Colonic mucosa (tissue), 4 donors: ENCODE measurements at places on chromosomes 2 and 18. TPM values are rescaled to one million over a fixed set of nuclear protein-coding genes. Genes with fewer than 3 reads are reported as not detected.

Gene RTP5
- not detected for total RNA-seq

Gene ARMC9
- total RNA-seq = 17.2 TPM

Gene PCARE
- not detected for total RNA-seq

Gene MTIF2
- total RNA-seq = 49.9 TPM

Gene SCN3A
- 0.80 TPM for total RNA-seq

Gene C1QL2
- total RNA-seq = not detected

Gene MYO7B
- 159 TPM for total RNA-seq

Gene ADAM23
- total RNA-seq = 0.93 TPM

Gene ALLC
- not detected for total RNA-seq

Gene UGT1A6
- 5.5 TPM for total RNA-seq

Gene IL36RN
- total RNA-seq = not detected

Gene KCNG3
- total RNA-seq = 2.5 TPM

DNA sequence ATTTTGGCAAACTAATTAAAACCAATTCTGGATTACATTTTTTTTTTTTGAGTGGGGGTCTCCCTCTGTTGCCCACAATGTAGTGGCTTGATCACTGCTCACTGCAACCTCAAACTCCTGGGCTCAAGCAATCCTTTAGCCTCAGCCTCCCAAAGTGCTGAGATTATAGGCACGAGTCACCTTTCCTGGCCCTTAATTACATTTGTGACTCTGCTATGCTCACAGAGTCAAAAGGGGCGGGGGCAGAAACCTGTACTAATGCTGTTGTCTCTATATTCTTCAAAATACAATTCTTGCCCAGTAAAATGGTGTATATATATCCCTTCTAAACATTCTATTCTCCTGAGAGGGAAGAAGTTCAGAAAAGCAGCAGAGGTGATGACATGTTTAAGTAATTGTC, 23.2 kb downstream of the PRKD3 start:
- no peak for DNase-seq

GRCh38 chr18:79570266-79571201, 109.1 kb upstream of the CTDP1 start:
- DNase-seq = peak; percentile 16

DNA sequence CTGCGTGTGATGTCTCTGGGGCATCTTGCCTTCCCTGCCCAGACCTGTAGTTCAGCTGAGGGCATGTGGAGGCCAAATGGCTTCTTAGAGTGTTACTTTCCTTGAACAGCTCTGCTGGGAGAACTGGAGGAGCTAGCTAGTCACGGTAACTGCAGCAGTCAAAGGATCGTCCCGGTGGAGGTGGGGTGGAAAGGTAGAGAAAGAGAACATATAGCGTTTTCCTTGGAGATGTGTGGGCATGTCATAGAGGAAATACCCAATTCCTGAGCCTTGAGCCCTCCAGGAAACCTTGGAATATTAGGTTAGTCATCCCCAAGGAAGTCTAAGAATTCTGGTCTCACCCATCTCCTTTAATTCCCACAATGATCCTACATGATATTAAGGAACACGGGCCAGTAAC, 33.5 kb upstream of the IL37 start:
- no peak for DNase-seq

DNA sequence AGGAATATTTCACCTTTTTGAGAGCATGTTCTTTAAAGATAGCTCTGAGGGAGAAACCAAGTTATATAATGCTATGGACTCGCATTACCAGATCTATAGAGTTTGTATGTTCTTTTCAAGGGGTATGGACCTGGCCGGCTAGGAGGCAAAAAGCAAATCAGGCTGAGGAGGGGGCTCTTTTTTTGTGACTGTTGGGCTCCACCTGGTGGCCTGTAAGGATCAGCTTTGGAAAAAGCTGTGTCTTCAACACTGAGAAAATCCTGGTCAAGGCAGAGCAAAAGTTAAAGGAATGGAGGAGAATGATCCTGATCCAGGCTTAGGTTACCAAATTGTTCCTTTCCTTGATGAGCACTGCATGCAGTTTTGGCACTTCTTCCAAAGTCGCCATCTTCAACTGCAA, 180.5 kb downstream of the DIS3L2 start:
- no peak for DNase-seq

DNA sequence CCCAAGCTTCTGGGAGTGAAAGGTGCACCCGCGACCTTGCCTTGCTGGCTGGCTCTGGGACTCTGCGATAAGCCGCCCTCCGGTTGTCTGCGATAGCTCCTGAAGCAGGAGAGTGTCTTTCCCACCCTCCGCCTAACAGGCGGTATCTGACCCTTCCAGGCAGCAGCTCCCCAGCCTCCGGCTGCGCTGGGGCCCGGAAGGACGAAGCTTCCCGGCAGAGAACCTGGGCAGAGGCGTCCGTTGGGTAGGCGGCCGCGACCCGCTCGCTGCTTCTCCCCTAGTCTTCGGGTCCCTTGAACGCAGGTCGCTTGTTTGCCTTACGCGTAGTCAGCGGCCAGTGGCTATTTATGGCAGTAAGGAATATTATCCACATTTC, 446 bp upstream of the RHBDD1 start:
- DNase-seq = no peak

- no peak for DNase-seq
Measured at GRCh38 chr2:105085525-105085924, 47.7 kb downstream of the MRPS9 start.

DNA sequence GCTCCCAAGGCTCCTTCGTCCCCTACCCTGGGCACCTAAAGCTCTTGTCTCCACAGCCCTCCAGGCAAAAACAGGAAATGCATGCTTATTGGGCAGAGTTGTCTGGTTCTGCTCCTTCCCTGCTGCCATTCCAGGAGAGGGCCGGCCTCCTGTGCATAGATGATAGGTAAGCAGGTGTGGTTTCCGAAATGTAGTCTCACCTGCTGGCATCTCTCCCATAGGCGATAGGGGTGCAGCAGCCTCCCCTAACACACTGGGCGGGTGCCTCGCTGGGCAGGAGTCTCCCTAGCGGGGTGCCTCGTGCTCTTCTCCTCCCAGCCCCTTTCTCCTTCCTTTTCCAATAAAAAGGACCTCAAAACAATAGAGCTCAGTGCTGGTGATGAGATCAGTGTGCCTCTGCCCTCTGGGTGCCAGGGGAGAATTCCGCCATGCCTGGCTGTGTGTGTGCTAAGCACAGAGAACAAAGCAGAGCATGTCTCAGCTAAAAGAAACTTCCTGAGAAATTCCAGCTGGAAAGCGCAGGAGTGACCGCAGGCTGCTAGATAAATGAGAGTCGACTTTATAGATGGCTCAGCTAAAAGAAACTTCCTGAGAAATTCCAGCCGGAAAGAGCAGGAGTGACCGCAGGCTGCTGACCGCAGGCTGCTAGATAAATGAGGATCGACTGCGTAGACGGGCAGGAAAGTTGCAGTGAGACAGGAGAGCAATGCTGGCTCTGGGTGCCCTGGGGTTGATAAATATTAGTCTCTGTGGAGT, 11.3 kb upstream of the PXDN start:
- DNase-seq = peak; percentile 8

GRCh38 chr2:25570161-25570845, 103.1 kb downstream of the DTNB start:
- no peak for DNase-seq

DNA sequence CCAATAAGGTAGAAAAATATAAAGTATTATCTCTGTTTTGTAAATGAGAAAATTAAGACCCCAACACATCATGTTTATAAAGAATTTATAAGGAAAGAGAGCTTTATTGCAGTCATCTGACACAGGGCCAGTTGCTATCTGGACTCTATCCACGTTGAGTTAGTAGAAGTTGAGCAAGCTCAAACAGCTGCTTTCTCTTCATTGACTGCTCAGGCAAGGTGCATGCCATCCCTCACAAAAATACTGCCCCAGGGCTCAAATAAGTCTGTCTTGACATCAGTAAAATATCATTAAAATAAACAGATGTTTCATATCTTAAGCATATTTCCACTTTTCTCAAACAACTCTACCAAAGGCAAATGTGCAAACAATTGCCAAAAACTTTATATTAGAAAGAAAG, 14.8 kb downstream of the COL5A2 start:
- DNase-seq = no peak

DNA sequence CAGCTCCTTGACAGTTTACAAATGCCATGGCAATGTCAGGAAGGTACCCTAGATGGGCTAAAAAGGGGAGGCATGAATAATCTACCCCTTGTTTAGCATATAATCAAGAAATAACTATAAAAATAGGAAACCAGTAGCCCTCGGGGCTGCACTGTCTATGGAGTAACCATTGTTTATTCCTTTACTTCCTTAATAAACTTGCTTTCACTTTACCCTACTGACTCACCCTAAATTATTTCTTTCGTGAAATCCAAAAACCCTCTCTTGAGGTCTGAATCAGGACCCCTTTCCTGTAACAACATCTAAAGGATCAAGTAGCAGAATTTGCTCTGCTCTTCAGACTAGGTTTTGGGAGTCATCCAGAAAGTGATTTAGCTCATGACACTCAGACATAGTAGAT, 43.7 kb downstream of the CD8B2 start:
- no peak for DNase-seq

GRCh38 chr2:28755421-28755820, 3.8 kb downstream of the PPP1CB start:
- no peak for DNase-seq

GRCh38 chr2:32404691-32405090, 47.9 kb downstream of the BIRC6 start:
- no peak for DNase-seq

- DNase-seq = no peak
Measured at GRCh38 chr2:117065912-117066311, 748.6 kb upstream of the DDX18 start.

DNA sequence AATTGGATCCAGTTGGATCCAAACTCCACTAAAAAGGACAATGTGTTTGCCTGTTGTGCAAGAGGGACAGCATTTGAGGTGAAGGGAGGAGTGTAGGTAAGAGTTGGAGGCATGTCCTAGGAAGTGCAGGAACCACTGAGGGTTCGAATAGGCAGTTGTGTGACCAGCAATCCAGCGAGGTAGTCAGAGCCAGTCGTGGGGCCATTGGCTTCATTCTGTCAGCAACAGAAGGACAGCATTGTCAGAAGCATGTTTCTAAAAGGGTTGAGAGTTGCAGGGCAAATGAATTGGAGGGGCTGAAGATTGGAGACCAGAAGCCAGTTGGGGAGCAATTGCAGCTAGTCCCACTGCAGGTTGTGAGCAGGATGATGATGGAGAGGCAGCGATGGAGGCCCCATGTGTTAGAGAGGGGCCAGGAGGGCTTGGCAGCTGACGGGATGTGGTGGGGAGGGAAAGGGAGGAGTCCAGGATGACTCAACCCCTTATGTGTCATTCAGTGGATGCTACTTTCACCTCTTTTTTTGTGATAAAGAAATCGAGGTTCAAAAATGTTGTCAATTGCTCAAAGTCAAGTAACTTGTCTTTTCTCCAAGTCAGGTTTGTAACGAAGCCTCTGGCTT, 96.7 kb upstream of the SIX3 start:
- DNase-seq = no peak

DNA sequence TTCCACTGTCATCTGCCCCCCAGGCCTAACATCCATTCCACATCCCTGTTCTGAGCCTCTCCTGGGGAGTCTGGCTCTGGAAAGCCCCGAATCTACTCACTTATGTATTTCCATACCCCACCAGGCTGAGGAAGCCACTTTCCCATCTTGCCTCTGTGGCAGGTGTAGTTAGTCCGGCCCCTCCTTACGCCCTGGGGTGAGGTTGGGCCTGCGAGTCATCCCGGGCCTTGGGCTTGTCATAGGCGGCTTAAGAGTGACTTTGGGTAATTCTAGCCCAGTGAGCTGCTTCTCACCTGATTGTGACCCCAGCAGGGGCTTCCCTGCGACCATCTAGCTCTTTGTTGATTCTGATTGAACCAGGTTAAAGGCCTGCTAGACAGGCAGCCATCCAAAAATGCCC, 21.1 kb downstream of the PCARE start:
- DNase-seq = no peak

DNA sequence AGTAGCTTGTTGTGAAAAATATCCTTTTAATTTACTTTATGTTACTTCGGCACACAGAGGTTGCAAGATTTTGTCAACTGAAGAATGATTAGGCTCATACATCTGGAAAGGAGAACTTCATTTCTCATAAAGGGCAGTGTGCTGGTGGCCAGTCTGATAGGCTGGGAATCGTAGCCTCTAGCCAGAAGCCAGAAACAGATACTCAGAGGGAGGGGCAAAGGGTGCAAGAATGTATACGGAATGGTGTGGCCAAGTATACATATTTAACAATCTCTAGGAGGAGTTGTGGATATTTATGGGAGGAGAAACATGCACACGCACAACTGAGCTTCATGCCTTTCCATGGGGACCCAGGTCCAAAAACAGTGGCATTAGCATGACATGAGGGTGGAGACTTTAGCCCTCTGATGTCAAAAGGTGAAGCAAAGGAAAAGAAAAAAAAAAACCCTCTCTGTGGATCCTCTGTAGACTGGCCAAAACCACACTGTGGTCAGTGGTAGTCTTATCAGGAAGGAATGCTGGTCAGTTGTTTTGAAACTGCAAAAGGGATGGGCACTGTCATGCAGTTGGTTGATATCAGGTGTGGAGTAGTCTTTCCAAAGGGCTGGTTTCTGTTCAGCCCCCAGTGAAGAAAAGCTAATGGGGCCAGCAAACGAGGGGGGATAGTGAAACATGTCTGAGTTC, 34.9 kb upstream of the APCDD1 start:
- no peak for DNase-seq

DNA sequence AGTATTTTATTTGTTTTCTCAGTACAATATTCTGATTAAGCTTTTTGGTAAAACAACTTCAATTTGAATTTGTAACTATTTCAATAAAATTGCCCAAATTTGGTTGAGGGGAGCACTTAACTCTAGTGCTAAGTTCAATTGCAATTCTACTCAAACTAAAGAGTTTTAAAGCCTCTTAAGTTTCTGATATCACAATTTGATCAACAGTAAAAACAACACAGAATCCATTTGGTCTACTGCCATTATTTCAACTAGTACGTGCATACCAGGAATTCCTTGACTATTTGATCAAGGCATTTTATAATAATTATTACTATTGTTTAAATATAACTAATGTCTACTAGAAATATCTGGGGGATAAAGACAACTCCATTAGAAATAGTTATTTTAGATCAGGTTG, 150.9 kb downstream of the ROCK1 start:
- no peak for DNase-seq

DNA sequence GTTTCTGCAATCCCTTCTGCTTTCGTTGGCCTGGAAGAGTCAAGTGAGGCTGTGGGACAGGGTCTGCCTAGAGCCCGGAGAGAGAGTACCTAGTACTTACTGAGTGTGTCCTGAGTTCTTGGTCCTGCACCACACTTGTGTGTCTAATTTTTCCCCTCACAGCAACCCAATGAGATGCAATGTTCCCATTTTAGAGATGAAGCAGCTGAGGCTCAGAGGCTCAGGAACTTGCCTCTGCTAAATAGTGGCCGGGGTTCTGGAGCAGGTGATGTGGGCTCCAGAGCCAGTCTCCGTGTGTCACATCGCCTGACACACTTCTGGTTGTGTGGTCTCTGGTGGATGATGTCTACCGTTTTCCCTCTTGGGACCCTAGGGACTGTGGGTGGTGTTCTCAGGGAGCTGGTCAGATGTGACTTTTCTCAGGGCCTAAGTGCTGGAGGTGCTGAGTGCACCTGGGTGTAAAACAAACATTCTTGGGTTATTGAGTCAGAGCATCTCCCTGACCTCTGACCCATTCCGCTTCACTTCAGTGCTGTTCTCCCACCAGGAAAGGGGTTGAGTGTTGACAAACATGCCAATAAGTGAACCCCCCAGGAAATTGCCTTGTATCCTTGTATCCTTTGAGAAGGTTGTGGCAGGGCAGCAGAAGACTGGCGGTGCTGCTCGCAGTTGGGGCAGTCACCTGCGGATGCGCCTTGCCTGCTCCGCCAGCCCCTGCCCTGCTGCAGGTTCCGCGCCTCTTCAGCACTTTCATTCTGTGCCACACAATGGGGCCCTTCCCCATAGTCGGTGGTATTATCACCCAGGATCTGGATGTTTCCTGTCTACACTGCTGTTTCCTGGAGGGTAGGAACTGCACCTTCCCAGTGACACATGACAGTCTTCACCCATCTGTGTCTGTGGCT, 32.1 kb downstream of the HK2 start:
- no peak for DNase-seq
